ENCODE measurements at places on chromosomes 2 and 18. TPM values are rescaled to one million over a fixed set of nuclear protein-coding genes. Genes with fewer than 3 reads are reported as not detected.

The CNTNAP5 gene
- polyA plus RNA-seq: not detected

The LCT gene
- not detected for polyA plus RNA-seq

The TSPYL6 gene
- polyA plus RNA-seq: not detected

The ITPRIPL1 gene
- 3.7 TPM for polyA plus RNA-seq

The AMER3 gene
- polyA plus RNA-seq: not detected

The EHD3 gene
- polyA plus RNA-seq: 48.6 TPM

The CCL20 gene
- not detected for polyA plus RNA-seq

The CXCR4 gene
- not detected for polyA plus RNA-seq

The TUBA4B gene
- not detected for polyA plus RNA-seq

The RAB31 gene
- polyA plus RNA-seq: 34.0 TPM

The ANKRD36B gene
- 5.4 TPM for polyA plus RNA-seq

The EML6 gene
- 0.12 TPM for polyA plus RNA-seq

The RTN4 gene
- polyA plus RNA-seq: 652 TPM

The TBR1 gene
- polyA plus RNA-seq: not detected

The RNF138 gene
- 12.5 TPM for polyA plus RNA-seq

The RNF144A gene
- polyA plus RNA-seq: 0.17 TPM

The RNF152 gene
- polyA plus RNA-seq: 7.4 TPM

DNA sequence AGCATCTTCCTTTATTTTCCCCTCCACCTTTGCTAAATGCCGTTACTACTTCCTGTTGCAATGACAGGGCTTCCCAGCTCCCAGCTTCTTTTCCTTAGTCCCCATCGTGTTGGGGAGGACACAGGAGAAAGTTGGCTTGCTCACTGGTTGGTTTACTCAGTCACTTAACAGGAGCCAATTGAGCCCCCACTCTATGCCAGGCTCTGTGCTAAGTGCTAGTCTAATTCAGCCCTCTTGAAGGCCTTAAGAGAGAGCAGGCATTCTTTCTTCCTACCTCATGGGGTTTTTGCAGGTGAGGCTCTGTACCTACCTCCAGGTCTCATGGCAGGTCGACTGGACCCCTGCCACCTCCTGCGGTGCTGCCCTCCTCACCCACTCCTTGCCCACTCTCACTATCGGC, 20.1 kb downstream of the TANC1 start:
- no peak for DNase-seq

GRCh38 chr2:215736653-215737290, 276.6 kb downstream of the MREG start:
- DNase-seq: no peak

- DNase-seq: no peak
Observed at GRCh38 chr18:37251679-37252078, 313.9 kb downstream of the CELF4 start.

DNA sequence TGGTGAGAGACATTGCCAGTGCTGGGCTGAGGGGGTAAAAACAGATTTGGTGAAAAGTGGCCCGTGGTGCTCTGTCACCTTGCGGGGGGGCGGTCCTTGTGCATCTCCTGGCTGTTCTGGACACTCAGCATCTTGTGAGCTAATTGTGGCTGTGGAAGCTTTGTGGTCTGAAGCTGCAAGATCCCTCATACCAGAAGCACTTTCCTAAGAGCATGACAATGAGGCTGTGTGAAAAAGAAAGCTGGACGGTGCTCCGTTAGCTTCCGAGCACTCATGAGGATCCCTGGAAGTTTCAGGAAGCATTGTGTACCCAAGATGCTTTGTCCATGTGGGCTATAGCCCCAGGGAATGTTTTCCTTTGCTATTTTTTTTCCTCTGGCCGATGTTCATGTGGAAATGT, 74.5 kb downstream of the CABLES1 start:
- DNase-seq: no peak

- no peak for DNase-seq
Observed at GRCh38 chr18:13178976-13179375, 39.6 kb upstream of the LDLRAD4 start.

GRCh38 chr2:218895326-218895725, 14.7 kb downstream of the WNT10A start:
- no peak for DNase-seq

- no peak for DNase-seq
Observed at GRCh38 chr2:58449286-58450010, 208.3 kb upstream of the FANCL start.

- DNase-seq: no peak
Observed at GRCh38 chr18:48806551-48807261, 144.1 kb downstream of the SMAD7 start.

- DNase-seq: peak; percentile 42
Observed at GRCh38 chr2:55425431-55425831, 5.8 kb upstream of the CCDC88A start.

- no peak for DNase-seq
Observed at GRCh38 chr2:232038881-232039485, 77.5 kb downstream of the DIS3L2 start.

DNA sequence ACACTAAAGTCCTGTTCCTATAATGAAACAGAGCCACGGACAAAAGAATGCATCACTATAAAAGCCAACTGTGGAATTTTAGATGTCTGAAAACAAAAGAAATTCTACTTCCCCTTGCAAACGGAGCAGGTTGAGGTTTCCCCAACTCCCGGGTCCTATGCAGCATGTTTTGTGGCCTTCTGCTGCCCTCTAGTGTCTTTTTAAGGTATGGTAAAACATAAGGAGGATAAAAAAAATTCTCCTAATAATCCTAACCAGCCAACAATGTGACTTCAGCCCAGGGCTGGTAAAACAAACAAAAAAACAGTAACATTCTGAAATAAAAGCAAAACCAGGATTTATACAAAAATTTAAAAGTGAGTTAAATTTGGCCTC, 539.5 kb downstream of the NRXN1 start:
- peak; percentile 16 for DNase-seq

DNA sequence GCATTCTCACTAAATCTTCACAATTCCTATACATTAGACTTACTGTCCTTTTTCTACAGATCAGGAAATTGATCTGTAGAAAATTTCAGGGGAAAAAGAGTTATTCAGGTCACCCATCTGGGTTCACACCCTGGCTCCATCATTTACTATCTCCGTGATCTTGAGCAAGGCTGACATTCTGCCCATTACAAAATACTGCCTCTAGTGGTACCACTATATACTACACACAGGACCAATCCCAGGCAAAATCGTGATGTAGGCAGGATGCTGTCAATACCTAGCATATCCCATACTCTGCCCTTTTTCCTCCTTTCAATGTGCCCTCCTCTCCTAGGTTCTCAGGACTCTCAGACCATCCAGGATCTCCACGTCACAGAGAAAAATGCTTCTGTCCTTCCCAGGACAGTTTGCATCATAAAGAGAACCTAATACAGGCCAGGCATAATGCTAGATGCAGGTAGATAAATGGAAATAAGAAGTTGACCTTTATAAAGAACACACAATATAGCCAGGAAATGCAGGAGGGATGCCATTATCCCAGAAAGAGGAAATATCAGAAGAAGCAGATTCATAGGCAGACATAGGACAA, 101.9 kb downstream of the CDH20 start:
- no peak for DNase-seq

- no peak for DNase-seq
Observed at GRCh38 chr2:70328921-70329561, 27.2 kb upstream of the FAM136A start.

- DNase-seq: no peak
Observed at GRCh38 chr2:232447091-232447620, 8.8 kb upstream of the ALPI start.

- DNase-seq: no peak
Observed at GRCh38 chr2:51918113-51918512, 886.2 kb upstream of the NRXN1 start.

DNA sequence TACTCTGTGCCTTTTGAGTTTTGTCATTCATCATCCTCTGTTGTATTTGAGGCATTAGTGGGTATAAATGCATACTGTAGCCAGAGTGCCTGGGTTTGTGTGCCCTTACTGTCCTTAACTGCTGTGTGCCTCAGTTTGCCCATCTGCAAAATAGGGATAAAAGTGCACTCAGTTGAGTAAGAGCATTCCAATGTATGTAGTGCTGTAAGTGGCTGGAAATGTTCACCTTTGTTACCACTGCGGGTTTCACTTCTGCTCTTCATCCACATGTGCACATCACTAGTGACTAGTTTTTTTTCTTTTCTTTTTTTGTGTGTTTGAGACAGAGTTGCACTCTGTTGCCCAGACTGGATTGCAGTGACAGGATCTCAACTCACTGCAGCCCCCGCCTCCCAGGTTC, 39.9 kb downstream of the PLEKHB2 start:
- no peak for DNase-seq

DNA sequence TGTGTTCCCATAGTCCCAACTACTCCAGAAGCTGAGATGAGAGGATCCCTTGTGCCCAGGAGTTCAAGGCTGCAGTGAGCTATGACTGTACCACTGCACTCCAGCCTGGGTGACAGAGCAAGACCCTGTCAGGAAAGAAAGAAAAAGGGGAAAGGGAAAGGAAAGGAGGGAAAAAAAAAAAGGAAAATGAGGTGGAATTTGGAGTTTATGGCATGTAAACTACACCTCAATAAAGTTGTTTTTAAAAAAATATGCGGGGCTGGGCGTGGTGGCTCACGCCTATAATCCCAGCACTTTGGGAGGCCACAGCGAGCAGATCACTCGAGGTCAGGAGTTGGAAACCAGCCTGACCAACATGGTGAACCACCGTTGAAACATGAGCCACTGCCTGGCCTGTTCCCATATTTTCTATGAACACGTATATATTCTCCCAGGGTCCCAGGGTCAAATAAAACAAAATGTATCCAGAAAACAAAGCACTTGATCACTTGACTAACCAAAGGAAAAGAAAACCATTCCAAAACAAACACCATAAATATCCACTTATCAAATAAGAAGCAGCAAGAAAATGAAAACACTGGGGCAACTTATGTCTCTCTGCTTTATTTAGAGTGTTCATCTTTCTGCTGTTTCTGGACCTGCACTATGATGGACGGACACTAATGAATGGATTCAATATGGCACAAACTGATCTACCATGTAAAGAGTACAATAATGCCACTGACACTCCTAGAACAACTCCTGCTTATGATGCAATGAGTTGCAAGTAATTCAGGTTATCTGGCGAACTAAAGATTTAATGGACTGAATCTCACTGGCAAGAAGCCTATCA, 56.8 kb downstream of the ASXL2 start:
- DNase-seq: no peak

DNA sequence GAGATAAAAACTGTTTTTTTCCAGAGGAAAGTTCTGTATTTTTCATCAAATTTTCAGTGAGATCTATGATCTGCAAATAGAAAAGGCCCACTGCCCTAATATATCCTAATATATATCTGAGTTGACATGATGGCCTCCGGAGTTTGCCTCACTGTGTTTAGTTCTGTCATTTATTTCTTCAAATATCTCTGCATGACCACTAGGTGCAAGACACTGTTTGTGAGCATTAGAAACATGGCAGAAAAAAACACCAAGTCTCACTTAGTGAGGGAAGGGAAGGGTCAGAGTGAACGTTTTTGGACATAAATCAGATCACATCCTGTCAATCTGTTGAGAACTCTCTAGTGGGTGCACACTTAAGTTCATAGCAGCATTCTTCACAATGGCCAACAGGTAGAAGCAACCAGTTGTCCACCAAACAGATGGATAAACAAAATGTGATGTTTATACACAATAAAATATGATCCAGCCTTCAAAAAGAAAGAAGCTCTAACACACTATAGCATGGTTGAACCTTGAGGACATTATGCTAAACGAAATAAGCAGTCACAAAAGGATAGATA, 53.4 kb downstream of the SPIRE1 start:
- no peak for DNase-seq

- DNase-seq: no peak
Observed at GRCh38 chr2:142484111-142484510, 353.3 kb upstream of the LRP1B start.

- DNase-seq: peak; percentile 77
Observed at GRCh38 chr2:42141687-42142546, 27.2 kb upstream of the EML4 start.

DNA sequence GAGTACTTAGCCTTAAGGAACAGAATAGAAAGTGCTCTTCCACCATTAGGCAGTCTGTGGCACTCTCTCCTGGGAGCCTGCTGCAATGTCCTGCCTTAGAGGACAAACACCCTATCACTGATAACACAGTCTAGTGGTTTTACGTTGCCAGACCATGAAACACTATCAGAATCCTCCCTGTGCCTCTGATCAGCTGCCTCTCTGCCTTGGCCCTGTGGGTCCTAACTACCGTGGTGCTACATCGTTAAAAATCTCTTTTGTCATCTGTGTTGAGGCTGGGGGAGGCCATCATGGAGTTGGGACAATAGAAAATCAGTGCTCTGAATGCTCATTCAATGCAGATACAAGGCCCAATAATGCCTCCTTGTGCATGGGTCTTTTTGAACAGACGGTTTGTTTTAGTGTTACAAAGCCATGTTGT, 11.9 kb upstream of the APCDD1 start:
- no peak for DNase-seq

GRCh38 chr2:44996356-44996755, 12.9 kb downstream of the SIX2 start:
- DNase-seq: no peak

DNA sequence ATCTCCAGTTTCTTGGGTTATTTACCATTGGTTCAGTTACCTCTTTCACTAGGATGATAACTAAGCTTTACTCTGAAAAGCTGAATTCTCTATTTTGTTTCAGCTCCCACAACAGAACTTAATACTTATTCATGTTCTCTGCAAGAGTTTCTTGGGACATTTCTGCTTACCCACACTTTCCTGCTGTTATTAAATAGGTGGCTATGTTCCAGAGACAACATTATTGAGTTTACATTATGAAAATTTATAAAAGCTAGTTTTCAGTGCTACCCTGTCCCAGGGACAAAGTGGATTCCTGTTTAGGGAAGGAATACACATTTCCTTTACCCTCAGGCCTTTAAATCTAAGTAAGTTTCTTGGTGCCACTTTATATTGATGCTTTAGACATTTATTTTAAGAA, 7.0 kb upstream of the GPD2 start:
- DNase-seq: no peak

DNA sequence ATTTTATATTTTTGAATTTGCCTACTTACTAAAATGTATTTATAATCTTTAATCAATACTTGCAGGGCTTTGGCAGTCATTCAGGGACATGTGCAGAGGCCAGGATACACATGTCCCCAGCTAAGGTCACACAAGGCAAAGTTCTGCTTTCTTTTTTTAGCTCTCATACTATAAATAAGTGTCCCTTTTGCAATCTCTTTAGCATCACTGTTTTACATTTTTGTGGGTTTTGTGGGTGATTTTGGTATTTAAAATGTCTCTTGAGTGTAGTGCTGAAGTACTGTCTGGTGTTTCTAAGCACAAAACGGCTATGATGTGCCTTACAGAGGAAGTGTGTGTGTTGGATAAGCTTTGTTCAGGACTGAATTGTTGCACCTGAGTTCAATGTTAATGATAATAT, 309.0 kb upstream of the GULP1 start:
- DNase-seq: peak; percentile 73

- DNase-seq: no peak
Observed at GRCh38 chr2:233093166-233093448, 33.0 kb downstream of the INPP5D start.

GRCh38 chr2:47300609-47301276, 102.2 kb upstream of the MSH2 start:
- no peak for DNase-seq
